ENCODE measurements at places on chromosomes 4 and X.

DNA sequence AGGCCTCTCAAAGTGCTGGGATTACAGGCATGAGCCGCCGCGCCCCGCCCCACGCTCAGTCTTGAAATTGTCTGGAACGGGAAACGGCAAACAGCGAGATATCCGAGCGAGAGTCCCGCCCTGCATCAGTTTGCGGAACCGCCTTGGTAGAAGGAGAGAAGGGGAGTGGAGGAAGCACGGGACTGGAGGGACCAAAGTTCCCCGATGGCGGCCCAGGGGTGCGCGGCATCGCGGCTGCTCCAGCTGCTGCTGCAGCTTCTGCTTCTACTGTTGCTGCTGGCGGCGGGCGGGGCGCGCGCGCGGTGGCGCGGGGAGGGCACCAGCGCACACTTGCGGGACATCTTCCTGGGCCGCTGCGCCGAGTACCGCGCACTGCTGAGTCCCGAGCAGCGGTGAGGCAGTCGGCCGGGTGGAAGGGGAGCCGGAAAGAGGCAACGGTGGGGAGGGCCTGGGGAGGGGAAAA lies at the start of gene BST1:
TSS of gene BST1 (plus strand) at position 125 of the 463 bp plus-strand sequence. CDS start at position 205, 80 bp downstream.
- no peak for DNase-seq

DNA sequence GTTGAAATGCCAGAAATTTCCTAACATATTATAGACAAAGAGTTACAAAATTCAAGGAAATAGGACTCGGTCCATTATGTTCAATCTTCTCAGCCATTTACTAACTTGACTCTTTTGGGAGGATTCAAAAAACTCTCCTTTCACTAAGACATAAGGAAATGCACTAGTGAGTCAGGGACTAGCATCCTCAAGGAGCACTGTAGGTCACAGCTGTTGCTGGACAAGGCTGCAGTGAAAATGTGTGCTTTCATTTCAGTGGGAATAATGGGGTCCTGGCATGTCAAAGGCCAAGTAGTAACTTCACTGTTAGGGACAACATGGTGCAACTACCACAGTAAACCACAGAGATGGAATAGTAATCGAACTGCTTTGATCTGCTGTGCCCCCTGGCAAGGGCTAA lies 56.9 kb upstream of the ABCG2 start:
- DNase-seq, result no peak

- no peak for DNase-seq
Observed at GRCh38 chr4:13721894-13722293, 94.4 kb upstream of the BOD1L1 start.

GRCh38 chr4:83716874-83717273 lies 181.0 kb downstream of the GPAT3 start:
- no peak for DNase-seq

GRCh38 chr4:38180456-38180855 lies 220.3 kb downstream of the PTTG2 start:
- DNase-seq, result no peak

DNA sequence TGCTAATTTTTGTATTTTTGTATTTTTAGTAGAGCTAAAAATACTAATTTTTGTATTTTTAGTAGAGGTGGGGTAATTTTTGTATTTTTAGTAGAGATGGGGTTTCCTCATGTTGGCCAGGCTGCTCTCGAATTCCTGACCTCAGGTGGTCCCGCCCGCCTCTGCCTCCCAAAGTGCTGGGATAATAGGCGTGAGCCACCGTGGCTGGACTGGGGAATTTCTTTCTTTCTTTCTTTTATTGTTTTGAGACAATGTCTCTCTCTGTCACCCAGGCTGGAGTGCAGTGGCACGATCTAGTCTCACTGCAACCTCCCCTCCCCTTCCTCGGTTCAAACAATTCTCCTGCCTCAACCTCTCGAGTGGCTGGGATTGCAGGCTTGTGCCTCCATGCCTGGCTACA lies 83.0 kb downstream of the FAM193A start:
- no peak for DNase-seq

DNA sequence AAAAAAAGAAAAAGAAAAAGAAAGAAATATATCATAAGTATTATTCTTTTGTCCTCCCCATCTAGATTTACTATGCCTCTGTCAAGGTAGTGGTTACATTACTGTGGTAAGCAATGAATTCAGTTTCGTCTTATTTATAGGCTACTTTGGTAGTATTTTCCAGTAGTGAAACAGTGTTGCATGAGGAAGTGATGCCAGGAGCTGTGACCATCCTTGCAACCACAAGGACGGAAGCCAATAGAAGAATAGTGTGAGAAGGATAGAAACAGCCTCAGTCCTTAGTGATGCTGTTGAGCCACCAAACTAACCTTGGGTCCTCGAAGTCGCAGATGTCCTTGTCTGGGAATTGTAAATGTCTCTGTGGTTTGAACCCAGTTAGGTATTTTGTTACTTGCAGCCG lies 328.5 kb downstream of the PPP3CA start:
- no peak for DNase-seq

DNA sequence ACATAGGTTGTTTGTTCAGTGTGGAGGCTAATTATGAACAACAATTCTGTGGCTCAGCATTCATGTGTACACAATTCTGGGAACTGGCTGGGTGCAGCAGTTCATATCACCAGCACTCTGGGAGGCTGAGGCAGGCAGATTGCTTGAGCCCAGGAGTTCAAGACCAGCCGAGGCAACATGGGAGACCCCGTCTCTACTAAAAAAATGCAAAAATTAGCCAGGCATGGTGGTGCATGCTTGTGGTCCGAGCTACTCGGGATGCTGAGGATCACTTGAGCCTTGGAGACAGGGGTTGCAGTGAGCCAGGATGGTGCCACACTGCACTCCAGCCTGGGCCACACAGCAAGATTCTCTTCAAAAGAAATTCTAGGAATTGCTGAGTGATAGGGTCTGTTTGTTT lies 4.5 kb upstream of the PPP2R2C start:
- DNase-seq, result no peak
